Naive thymus-derived CD8-positive, alpha-beta T cell (primary cell): ENCODE measurements at places on chromosomes 12 and 14.
A peak's percentile ranks its signal among the peaks of the same experiment; 100 is the strongest.

DNA sequence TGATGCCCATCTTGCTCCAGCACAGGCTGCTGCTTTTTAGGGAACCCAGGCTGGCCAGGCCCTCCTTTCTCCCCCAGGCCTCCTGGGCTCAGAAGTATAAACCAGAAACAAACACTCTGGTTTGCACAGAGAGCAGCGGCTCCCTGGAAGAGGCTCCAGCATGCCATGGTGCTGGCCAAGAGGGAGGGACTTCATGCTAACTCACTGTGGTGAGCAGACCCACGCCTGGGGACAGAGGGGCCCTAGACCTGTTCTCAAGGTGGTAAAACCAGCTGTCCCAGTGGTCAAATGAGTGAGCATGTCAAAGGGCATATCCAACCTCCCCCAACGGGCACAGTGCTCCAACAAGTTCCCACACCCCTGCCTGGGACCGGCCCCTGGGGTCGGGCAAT, 15.5 kb downstream of the BCL11B start:
- DNase-seq, result no peak

- no peak for DNase-seq
Observed at GRCh38 chr12:6262211-6262610, 48.3 kb upstream of the PLEKHG6 start.

GRCh38 chr12:5170844-5171243, 127.2 kb downstream of the KCNA5 start:
- no peak for DNase-seq

- DNase-seq, result no peak
Observed at GRCh38 chr14:72517736-72518135, 376.2 kb downstream of the DPF3 start.

GRCh38 chr14:53356361-53357150, 203.4 kb upstream of the DDHD1 start:
- no peak for DNase-seq

DNA sequence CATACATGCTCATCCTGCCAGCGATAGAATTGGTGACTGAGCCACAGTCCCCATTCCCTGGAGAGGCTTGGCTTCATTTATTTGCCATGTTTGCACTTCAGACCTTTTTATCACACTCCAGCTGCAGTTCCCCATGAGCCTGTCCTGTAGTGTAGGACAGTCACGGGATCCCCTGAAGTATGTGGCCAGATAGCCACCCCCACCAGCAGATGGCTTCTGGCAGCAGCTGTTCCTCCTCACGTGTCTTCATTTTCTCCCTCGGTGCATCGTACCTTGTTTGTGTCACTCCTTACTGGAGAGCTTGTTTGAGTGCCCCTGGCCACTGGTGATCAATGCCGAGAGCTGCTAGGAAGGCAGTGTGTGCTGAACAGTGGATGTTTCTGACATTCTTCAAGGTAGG, 40.2 kb downstream of the UBE3B start:
- no peak for DNase-seq

DNA sequence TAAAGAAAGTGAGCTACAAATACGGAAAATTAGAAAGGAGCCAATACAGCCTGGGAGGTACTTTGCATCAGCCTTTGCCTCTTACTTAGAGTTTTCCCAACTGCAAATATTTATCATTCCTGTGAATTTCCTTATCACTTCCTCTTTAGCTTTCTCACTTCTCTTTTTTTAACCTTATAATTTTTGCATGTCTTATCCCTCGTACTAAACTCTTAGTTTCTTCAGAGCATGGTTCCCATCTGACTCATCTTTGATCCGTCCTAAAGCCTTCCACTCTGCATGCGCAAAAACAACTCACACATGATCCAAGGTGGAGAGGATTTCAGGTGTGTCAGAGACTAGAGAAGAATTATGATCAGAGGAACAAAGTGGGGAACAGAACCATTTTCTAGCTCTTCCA, 9.6 kb upstream of the SNAPC1 start:
- no peak for DNase-seq

- peak; percentile 6 for DNase-seq
Observed at GRCh38 chr12:94649349-94650142, 811 bp downstream of the TMCC3 start.

- DNase-seq, result no peak
Observed at GRCh38 chr14:101241807-101242278, 319.5 kb upstream of the DIO3 start.

DNA sequence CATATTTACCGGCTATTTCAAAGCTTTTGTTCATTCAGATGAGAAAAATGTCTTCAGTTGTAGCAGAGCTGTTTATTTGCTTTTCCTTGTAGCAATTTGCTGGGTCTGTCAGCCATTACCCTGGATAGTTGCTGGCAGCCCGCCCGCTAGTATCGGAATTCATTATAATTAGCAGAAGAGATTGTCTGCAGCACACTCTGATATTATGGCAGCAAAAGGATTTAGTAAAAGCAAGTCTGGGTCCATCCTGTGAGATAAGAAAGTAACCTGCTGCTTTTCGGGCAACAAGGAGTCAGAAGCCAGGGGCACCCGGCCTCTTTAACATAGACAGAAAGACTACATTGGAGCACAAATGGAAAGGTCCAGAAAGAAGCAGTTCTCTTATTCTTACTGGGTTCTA, 6.1 kb upstream of the SLC35E3 start:
- no peak for DNase-seq

DNA sequence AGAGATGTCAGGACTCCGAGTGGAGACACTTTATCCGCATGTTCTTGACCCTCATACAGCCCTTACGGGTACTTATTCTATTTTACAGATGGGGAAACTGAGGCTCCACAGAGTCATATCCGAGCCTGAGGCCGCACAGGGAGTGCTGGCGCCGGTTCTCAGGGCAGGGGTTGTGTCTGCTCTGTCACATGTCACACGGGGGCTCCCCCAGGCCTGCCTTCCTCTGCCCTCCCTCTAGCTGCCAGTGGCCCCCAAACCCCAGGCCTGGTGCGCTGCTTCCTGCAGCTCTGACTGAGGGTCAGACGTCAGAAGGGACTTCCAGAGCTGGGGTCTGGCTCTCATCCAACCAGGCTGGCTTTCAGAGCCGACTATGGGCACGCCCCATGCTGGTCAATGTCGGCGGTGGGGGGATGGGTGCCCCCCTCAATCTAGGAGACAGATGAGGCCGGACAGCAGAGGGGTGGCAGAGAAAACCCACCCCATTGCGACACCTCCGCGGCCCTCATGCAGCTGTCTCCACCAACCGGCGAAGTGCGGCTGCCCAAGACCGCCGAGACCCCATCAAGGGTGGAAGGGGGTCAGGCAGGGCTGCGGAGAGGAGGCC, 811 bp upstream of the INF2 start:
- peak; percentile 41 for DNase-seq

- DNase-seq, result no peak
Observed at GRCh38 chr12:64916411-64917261, 92.2 kb downstream of the TBC1D30 start.

DNA sequence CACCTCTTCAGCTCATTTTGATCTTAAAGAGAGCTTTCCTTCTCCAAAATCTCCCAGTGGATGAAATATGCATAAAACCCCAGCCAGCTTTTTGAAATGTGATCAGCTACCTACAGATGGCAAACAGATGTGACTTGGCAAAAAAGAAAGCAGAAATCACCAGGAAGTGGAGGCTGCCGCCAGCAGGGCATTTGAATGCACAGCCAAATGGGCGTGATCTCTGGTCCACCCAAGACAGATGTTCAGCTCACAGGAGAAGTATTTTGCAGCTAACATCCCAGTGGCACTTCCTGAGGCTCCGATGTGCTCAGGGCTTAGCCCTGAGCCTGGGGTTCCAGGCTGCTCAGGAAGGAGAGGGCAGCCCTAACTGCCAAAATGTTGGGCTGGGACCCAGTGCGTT, 78.3 kb downstream of the LGMN start:
- DNase-seq, result no peak

GRCh38 chr14:73243341-73243740, 6.0 kb downstream of the PAPLN start:
- DNase-seq, result no peak

GRCh38 chr14:75888945-75889344, 92.8 kb downstream of the TGFB3 start:
- no peak for DNase-seq

DNA sequence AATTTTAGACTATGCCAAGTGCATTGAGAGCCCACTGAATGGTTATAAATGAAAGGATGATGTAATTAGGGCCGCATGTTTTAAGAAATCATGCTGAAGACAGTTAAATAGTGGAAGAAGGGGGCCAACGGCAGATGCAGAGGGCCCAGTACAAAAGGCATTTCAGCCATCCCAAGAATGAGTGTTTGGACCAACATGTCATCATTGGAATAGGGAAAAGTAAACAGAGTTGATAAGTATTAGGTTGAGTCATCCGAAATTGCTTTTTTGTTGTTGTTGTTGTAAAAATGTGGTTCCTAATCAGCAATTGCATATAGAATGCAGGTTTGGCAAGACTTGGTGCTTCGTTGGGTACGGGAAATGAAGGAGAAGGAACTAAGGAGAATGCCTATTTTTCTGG, 29.5 kb downstream of the BMP4 start:
- DNase-seq, result no peak

DNA sequence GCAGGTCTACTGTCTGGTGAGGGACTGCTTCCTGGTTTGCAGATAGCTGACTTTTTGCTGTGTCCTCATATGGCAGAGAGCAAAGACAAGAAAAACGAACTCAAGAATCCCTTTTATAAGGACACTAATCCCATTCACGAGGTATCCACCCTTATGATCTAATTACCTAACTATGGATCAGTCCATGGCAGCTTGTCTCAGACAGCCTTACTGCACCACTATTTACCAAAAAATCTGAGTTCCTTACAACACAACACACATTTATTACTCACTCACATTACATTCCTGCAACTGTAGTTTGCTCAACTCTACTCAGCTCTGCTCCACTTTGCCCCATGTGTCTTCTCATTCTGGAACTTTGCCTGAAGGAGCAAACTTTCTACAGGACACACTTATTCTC, 10.1 kb upstream of the SLC6A15 start:
- DNase-seq, result no peak

DNA sequence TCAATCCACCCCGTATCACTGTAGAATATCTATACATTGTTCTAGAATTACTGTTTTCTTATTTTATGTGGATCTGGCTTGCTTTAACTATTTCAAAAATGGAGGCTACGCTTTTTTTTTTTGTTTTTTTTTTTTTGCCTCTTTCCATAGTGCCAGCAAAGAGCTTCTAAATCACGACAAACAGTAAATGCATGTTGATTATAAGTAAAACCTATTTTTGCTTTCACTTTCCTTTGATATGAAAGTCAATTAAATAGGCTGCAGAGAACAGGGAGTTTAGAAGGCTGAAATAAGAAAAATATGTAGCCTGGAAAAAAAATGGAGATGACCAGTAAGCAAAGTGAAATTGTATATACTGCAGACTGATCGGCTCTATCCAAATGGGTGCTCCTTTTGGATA, 112.3 kb upstream of the AMIGO2 start:
- DNase-seq, result no peak

DNA sequence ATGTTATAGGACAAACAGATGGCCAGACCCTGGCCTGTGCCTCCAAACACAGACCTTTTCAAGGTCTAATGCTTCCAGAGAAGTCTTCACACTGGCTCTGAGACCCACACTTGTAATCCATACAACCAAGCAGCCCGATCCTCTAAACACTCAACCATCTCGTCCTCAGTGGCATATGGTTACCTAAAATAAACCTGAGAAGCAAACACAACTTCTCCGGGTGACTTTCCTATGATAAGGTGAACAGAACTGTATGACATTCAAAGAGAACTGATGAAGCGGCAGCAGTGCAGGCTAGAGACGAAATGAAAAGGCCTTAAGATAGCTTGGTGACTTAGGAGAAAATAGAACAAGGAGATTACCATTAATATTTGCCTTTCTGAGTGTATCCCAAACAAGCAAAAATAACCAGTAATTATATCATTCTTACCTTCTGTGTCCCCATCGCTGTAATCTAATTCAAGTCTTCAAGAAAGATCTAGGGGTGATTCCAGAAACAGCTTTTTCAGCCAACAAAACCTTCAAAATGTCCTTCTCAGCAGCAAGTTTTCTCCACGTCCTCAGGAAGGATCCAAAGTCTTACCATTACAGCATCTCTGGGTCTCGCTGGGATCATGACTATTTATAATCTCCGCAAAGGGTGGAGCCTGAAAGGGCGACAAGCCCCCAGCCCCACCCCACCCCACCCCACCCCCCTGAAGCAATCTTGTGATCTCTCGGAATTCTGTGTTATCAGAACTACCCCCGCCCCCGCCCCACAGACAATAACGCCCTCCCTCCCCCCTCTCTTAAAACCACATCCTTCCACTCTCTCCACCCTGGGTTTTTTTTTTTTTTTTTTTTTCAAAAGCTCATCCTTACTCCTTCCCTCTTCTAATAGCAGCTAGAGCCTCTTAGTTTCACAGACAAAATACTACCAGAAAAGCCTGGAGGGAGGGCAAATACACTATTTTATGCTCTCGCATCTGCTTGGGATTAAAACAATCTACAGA, at the start of gene SLC2A3:
TSS of gene SLC2A3 (minus strand) at position 598 of the 992 bp plus-strand sequence. CDS start at position 445, 153 bp downstream.
- DNase-seq, result peak; percentile 88

DNA sequence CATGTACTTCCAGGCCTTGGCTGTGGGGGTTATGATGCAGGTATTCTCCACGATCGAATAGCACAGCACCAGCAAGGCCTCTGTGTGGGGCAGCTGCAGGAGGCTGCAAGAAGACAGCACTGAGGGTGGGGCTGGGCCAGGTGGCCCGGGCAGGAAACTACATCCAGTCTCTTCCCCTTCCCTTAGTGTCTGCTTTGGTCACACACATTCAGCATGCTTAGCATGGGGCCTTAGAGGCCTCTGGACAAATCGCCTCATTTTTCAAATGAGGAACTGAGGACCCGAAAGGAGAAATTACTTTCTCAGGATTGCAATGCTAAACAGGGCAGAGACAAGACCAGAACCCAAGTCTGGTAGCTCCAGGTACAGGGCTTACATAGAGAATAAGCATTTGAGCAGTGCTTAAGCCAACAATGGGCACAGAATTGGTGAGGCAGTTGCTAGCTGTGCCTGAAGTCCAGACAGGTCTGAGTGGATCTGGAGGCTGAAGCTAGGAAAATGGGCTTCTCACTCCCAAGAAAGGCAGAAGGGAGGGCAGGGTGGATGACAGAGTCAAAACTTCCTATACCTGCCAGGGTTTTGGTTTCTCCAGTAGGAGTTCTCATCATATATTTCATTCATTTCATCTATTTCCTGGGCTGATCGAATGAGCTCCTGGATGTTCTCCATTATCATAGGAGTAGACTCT, 3.5 kb downstream of the ACRBP start:
- DNase-seq, result no peak

GRCh38 chr12:59100585-59100984, 180.3 kb upstream of the LRIG3 start:
- DNase-seq, result no peak
